ENCODE measurements at places on chromosomes 7 and 10. TPM values are rescaled to one million over a fixed set of nuclear protein-coding genes. Genes with fewer than 3 reads are reported as not detected.

DNA sequence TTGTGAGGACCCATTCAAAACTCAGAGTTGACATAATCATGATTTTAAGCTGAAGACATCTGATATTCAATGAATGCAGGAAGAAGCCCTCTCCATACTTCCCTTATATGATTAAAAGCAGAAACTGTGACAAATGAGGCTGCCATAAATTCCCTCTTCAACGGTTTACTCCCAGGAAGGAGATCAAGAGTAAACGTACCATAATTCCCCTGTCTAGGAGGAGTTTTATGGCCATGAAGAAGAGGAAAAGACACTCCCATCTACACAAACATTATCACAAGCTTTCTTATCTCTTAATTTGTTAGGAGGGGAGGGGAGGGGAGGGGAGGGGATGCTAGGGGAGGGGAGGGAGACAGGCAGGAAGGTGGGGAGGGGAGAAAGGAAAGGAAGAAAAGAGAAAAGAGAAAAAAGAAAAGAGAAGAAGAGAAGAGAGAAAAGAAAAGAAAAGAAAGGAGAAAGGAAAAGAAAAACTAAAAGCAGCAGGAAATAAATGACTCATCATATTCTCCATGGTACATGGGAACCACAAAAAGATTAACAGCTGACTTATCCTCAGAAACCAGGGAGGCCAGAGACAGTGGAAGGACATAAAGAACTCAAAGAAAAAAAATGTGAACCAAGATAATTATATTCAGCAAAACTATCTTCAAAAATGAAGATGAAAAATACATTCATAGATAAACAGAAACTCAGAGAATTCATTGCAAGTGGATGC, 121.6 kb downstream of the ALOX5 start:
- no peaks in the 10 kb centered on the region for H3K36me3 ChIP-seq
- no peak overlapping the region for H3K4me3 ChIP-seq

DNA sequence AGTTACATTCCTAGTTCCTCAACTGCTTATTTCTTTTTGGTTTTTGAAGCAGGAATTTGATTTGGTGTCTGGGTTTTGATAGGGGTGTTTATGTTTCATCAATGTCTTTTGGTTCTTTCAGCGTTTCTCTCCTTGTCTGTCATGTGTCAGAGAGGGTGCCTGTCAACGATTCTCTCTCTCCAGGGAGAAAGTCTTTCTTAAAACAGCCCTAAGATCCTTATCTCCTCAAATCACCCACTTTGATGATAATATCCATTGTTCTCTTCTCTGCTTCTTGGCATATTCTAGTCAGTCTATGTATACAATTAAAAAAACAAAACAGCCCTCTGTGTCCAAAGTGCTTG, 77.2 kb downstream of the TCF7L2 start:
- H3K4me1 ChIP-seq: no peaks in the 10 kb centered on the region
- no peak for DNase-seq
- H3K27ac ChIP-seq: no peak overlapping the region
- H3K36me3 ChIP-seq: no peaks in the 10 kb centered on the region
- no peak overlapping the region for H3K4me3 ChIP-seq
- no peaks in the 10 kb centered on the region for H3K27me3 ChIP-seq

GRCh38 chr10:133329491-133330202, 7.0 kb downstream of the CALY start:
- no peak overlapping the region for H3K4me3 ChIP-seq
- peaks cover 20% of the 10 kb centered on the region for H3K4me1 ChIP-seq
- H3K27ac ChIP-seq: no peak overlapping the region
- H3K36me3 ChIP-seq: no peaks in the 10 kb centered on the region
- DNase-seq: peak; percentile 86

- H3K27me3 ChIP-seq: no peaks in the 10 kb centered on the region
- H3K36me3 ChIP-seq: no peaks in the 10 kb centered on the region
- H3K4me1 ChIP-seq: peaks cover 51% of the 10 kb centered on the region
- H3K27ac ChIP-seq: no peak overlapping the region
- no peak for DNase-seq
These were observed 3.9 kb downstream of the MPP7 start for GRCh38 chr10:28298951-28299350.

DNA sequence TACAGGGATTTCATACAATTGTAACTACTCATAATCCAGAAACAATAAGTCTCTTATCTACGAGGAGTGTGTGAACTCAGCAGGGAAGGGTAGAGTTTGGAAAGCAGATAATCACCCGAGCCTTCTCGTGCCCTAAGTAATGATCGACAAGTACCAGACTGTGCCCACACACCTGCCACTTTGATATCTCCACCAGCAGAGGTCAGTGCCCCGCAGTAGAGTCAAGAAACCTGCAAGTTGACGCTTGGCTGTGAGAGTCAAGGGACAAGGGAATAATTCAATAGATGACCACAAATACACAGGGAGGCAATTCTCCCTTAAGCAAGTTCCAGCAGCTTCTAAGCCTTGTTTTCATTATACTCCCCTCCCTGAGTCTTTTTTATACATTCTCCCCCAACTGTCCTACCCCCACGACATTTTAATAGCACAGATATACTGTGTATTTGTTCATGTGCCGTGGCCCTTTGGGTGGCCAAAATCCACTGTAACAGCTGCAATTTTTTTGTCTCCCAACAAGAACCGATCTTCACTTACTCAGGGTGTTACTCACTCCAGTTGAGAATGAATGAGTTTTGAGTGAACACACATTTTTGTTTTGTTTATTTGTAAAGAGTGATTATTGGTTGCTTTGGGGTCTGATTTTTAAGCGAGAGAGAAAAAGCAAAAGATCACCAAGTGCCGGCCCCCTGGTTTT, 106.9 kb upstream of the RHEB start:
- H3K27ac ChIP-seq: no peak overlapping the region
- no peaks in the 10 kb centered on the region for H3K27me3 ChIP-seq
- no peak for DNase-seq
- H3K36me3 ChIP-seq: no peaks in the 10 kb centered on the region
- H3K4me3 ChIP-seq: no peak overlapping the region

GRCh38 chr10:111360260-111360925, 283.6 kb downstream of the ADRA2A start:
- H3K4me3 ChIP-seq: no peak overlapping the region
- H3K27me3 ChIP-seq: no peaks in the 10 kb centered on the region
- H3K36me3 ChIP-seq: no peaks in the 10 kb centered on the region
- DNase-seq: no peak
- no peak overlapping the region for H3K27ac ChIP-seq

Gene PRKG1
- not detected for total RNA-seq

Gene PHKG1
- total RNA-seq: 1.2 TPM

Gene CPN1
- not detected for total RNA-seq
